ENCODE measurements at places on chromosomes 16 and 17.

DNA sequence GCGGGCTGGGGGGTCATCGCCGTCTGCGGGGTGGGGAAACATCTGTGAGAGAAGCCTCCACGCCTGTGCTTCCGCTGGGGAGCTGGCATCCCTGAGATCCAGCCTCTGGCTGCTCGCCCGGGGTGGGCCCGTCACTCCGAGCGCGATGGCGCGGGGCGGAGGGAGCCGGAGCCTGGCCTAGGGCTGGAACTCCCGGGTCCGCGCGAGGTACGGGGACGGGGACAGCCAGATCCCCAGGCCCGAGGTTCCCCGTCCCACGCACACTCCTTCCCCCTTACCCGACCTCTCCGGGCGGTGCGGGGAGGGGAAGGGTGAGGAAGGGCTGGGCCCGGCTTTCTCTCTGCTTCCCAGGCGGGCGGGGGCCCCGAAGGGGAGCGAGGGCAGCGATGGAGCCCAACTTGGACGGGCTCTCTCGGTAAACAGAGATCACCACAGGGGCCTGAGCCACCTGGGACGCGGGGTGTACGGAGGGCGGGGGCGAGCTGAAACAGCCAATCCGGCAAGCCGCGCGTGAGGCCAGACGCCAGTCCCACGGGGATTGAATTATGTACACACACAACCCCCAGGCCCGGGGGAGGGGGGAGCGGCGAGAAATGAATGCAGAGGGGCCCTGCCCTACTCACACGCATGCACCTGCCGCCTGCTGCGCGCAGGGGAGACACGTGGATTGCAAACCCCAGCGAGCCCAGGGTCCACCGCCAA is at the start of gene SLC16A11:
SLC16A11 (minus strand) TSS at position 596 of the 702 bp plus-strand sequence; CDS start at position 17, 579 bp downstream.
- peak; percentile 56 for DNase-seq

DNA sequence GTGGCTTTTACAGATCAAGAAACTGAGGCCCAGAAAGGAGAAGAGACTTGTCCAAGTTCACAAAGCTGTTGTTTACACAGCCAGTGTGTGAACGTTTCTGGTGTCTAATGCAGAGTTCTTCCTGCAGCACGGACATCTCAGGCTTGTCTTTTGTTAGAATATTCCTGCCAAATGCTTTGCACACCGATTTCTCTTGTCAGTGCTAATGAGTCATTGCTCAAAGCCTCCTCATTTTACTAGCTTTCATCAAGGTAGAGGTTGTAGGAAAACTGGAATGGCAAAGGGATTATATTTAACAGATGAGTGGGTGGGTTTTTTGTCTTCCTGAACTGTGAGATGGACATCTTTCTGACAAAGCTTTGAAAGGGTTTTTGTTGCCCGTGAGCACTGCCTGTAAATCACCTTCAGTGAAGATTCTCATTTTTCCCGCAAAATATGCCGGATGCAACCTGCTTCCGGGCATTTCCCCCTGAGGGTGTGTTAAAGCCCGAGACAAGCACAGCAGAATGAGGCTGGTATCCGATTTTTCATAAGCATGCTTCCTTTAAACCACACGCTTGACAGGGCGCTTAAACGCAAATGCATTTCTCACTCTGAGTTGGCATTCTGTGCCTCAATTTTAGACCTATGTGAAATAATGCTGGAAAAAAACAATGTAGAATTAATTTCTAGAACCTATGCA is 14.7 kb downstream of the PMM2 start:
- no peak for DNase-seq

- no peak for DNase-seq
Measured at GRCh38 chr17:45067637-45068036, 6.5 kb downstream of the NMT1 start.

DNA sequence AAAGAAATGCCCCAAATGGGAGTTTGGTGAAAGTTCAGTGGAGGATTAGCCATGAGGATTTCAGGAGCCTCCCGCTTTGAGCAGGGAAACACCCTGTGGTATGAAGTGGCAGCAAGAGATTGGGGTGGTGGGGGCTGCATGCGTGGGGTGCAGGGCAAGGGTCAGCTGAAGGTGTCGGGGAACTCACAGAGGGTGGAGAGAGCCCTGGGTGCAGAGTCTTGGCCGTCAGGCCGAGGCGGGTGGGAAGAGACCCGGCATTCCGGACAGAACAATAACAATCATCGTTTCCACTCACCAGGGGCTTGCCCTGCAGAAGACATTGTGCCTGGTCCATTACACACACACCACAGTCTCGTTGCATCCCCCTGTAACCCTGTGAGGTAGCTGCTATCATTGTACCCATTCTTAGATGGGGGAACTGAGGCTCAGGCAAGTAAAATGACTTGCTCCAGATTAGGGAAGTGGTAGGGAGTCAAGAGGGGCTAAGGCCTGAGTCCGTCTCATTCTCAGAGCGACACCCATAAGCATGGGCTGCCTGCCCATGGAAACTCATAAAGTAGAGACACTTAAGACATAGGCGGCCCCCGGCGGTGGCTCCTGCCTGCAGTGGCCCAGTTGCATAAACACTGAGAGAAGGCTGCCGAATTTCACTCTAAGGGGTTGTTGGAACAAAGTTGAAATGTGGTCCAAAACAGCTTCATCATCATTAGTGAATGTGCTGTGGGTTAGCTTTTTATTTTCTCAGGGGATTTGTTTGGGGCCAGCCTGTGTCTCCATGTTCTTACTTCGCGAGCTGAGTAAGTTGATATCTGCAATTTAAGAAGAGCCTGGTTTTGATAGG is 93.3 kb downstream of the CMIP start:
- peak; percentile 54 for DNase-seq

DNA sequence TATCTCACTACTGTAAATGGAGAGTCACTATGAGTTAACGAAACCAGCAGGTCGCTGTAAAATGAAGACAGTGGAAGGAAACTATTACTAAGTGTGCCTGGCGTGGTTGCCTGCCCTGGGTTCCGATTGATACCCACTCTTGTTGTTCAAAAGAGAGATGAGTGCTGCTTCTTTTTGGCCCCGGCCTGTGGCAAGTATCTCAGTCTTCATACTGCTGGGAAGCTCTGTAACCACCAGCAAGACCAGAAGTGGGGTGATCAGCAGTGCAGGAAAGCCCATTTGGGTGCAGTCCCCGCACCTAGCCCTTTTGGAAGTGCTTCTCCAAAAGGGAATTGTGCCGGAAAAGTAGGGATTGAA is 104.5 kb downstream of the SNX29 start:
- no peak for DNase-seq

DNA sequence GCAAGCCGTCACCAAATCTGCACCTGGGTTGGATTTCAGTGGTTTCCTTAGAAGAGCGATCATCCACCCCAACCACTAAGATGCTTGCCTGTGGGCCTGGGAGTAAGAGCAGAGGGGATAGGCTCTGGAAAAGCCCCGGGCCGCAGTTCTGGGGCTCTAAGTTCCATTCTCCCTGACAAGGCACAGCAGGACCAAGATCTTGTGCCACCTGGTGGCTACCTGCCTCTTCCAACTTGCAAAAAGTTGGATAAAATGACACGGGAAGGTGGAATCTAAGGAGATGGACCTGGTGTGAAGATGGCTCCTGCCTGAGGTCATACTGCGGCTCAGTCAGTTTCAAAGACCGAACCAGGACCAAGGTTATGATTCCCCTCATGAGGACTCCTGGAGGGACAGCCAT is 42.3 kb downstream of the ABCC12 start:
- DNase-seq, result no peak

DNA sequence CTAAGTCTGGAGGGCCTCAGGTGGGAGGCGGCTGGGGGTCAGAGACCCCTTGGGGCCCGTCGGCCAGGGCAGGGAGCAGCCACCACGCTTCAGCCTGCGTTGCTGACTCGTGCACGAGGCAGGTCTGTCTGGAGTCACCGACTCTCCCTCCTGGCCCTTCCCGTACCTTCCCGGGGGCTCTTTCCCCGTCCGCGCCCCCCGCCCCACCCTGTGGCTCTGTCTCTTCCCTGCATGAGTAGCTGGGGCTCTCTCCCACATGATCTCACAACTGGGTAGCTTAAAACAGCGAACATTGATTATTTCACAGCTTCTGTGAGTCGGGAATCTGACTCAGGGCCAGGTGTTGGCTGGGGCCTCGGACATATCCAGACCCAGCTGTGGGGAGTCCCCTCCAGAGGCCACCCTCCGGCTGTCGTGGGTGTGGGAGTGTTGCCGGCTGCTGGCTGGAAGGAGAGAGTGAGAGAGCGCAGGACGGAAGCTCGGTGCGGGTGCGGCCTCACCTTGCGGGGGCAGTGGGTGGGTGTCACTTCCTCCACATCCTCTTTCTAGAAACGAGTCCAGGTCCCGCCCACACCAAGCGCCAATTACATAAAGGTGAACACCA is 17.3 kb downstream of the BAHCC1 start:
- DNase-seq, result no peak

DNA sequence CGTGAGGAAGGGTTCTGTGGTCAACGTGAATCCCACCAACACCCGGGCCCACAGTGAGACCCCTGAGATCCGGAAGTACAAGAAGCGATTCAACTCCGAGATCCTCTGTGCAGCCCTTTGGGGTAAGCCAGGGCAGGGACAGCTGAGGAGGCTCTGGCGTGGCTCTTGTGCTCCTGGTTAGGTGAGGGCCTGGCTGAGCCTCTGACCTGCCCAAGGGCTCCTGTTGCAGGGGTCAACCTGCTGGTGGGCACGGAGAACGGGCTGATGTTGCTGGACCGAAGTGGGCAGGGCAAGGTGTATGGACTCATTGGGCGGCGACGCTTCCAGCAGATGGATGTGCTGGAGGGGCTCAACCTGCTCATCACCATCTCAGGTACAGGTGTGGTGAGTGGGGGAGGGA is 4.2 kb upstream of the C17orf107 start:
- no peak for DNase-seq

GRCh38 chr17:68800751-68801150 is 154.4 kb downstream of the ABCA8 start:
- no peak for DNase-seq

DNA sequence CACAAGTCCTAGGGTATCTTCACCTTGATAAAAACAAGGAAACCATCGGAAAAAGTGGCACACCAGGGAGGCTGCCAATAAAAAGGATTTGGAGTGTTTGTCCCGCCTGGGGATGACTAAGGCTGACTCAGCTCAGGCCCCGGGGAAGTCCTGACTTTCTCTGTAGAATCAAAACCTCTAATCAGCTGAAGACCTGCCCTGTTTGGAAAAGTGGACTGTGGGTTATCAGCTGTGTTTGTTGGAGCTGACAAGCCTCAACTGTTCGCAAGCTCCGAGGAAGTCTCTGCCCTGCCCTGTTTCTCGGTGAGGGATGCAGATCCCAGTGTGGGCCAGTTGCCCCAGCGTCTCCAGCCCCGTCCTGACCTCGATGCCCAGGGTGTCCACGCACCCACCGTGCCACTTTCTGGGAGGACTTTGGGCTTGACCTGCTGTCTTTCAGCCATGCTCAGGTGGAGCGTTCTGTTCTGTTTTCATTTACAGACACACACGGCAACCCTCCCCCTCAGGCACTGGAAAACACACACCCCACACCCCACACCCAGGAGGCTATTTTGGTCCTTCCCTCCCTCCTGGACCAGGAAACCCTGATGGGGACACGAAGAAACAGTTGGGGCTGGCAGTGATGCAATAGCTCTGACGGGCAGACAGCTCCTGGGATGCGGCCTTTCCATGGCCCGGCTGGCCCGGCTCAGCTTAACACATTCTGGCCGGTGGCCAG is 27.6 kb upstream of the PITPNA start:
- DNase-seq, result peak; percentile 77

DNA sequence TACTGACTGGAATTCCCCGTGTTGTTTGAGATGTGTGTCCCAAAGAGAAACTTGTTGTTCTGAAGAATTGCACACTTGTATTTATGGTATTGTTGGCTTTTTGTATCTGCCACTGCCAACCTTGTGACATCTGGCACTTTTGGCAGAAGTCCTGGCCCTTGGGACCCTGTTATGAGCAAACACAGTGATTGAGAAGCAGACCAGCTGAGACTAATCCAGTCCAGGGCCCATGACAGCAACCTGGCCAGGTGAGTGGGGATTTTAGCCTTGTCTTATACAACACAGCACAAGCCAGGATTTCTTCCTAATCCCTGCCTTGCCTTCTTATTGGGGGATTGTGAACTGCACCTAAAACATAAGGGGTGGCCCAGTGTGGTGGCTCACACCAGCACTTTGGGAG is 80.0 kb downstream of the NTN1 start:
- no peak for DNase-seq

GRCh38 chr17:57962279-57963148 is 7.3 kb upstream of the CUEDC1 start:
- no peak for DNase-seq

GRCh38 chr17:30377574-30378240 is 1.0 kb upstream of the CPD start:
- DNase-seq, result peak; percentile 31

DNA sequence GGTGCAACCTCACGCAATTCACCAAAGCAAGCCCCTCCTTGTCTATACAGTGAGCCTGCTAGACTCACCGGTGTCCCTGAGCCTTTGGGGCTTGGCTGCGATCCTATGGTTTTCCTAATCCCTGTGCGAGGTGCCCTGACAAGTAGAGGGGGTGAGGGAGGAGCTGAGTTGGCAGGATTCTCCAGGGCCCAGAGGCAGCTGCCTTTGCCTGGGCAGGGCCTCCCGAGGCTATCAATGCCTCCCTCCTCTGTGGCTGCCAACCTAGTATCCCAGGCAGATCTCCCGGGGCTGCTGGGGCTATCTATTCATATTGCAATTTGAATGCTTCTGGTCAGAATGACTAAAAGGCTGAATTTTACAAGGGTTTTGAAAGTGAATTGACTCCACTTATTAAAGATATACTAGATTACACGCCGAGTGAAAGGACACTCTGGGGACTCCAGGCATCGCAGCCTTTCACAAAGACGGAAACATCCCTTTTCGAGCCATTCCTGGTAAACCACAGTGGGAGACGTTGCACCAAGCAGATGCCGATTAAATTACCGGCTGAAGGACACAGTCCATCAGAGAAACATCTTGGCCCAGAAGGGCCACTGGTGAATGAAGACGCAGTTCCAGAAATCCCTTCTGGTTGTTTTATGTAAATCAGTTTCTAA is 11.3 kb upstream of the PITPNM3 start:
- no peak for DNase-seq

- peak; percentile 46 for DNase-seq
Measured at GRCh38 chr17:1047177-1047878, 50.4 kb downstream of the TIMM22 start.

DNA sequence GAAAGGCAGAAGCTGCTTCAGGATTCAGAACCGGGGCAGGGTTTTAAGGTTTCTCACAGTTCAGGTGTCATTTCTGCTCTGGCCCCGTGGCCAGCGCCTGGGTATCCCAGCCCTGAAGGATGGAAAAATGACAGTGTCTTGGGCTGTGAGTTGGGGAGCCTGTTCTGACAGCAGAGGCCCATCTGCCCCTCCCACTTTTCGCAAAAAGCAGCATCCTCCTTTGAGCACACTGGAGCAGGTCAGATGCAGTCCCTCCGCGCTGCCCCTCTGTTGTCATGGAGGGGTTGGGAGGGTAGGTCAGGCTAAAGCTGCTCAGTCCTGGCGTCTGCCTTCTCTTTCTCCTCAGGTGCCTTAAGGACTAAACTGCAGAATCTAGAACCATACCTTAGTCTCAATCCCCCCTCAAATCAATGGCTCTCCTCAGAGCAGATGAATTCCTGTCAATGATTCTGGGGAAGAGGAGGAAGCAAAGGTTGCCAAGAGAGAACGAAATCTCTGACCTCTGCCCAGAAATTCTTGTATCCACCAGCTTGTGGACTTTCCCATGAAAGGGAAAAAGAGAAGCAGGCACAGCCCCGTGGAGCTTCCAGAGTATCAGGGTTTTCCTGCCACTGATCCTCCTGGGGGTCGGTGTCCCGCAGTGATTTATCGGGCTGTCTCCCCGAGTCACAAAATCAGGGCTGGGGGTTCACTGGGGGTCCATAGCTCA is 7.3 kb downstream of the NEUROD2 start:
- DNase-seq, result no peak

GRCh38 chr17:83093506-83093905 is 14.1 kb downstream of the METRNL start:
- DNase-seq, result no peak

GRCh38 chr16:85640254-85640558 is 27.1 kb downstream of the GSE1 start:
- no peak for DNase-seq

Data from foreskin fibroblast (primary cell).